ENCODE measurements at places on chromosomes 4 and X.

DNA sequence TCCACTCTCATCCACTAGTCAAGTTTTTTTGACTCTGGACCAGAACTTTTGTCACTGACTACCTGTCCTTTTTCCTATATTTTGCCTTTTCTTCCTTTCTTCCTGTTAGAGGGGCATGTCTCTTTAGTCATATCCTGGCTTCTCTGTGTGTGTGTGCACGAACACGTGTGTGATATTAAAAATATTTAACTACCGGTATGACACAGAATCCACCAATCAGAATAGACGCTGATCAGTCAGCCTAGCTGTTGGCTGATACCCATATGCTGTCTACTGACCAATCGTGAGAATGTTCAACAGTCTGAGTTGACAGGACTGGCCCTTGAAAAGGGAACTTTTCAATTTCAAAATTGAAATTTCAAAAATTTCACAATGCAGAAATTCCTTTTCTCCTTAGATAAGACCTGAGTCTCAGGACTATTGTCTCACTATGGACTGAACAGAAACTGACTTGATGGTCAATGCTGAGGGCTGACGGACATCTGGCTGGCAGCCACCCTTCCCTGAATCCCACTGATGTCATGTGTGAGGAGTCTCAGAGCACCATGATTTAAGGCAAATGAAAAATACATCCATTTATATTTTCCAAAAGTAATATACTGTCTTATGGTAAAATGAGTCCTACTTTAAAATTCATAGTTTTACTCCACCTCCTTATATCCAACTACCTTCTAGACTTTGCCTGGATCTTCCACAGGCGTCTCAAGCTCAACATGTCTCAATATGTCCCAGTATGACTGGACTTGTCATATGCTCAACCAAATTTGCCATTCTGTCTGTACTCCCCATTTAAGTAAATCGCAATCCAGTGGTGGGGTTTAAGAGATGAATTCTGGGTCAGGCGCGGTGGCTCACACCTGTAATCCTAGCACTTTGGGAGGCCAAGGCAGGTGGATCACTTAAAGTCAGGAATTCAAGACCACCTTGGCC lies 78.0 kb downstream of the CHRNA9 start:
- DNase-seq, result no peak

DNA sequence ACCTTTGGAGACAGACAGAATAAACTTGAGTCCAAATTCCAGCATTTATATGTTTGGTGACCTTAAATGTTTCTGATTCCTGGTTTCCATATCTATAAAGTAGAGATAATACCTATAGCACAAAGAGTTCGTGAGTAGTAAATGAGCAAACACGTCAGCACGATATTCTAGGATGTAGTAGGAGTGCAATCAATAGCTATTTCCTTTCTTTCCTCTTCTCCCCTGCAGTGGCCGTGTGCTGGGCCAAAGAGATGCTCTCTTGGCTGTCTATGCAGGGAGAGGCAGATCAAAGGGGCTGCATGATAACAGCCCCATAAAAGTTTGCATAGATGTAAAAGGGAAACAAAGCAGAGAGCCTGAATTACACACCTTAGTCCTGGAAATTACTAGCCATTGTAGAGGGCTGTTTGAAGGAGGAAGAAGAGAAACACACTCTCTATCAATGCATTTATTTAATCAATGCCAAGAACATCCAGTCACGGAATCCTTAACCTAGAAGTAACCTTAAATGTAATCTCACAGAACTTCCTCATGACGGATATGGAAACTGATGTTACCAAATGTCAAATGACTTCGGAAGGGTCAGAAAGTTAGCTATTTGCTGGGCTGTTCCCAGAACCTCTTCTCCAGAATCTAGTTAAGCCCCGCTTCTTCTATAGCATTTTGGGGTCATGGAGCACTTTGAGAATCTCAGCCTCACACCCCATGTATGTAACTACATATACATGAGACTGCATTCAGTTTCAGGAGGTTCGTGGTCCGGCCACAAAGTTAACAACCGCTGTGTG lies 35.5 kb upstream of the PLAC8 start:
- no peak for DNase-seq

- DNase-seq, result peak; percentile 71
Measured at GRCh38 chrX:19334945-19335626, 8.6 kb upstream of the PDHA1 start.

DNA sequence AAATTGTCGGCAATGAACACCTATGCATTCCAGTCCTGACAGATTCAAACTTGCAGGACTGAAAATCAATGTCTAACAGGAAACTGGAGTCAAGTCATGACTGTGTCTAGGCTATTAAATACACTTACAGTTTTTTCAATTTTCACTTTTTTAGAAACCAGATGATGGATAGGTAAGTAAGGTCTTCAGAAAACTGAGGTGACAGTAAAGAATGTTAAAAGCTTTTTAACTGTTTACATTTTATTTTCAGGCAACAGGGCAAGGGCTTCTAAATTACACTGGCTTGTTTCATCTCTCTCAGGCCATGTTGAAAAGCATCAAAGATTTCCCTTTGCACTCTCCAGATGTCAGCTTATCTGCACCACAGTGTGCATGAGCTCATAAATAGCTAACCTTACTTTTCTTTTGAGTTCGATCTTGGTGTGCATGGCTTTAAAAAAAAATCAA lies 65.2 kb downstream of the SEC24D start:
- DNase-seq, result no peak

DNA sequence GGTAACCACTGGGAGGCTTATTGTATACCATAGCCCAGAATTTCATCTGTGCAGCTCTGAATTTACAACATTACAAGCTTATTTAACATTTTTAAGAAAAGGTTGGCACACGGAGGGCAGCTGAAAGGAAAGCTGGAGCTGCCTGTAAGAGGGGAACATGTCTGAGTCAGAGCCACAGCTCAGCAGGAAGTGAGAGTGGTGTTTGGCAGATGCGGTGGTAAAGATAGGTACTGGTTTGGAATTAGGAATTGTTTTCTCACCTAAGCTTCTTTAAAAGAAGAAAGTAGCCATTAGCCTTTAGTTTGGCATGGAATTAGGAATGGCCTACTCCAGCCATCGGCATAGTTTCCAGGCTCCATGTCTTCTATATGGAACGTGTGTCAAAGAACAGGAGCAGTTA lies 172.5 kb upstream of the ANXA3 start:
- DNase-seq, result no peak

DNA sequence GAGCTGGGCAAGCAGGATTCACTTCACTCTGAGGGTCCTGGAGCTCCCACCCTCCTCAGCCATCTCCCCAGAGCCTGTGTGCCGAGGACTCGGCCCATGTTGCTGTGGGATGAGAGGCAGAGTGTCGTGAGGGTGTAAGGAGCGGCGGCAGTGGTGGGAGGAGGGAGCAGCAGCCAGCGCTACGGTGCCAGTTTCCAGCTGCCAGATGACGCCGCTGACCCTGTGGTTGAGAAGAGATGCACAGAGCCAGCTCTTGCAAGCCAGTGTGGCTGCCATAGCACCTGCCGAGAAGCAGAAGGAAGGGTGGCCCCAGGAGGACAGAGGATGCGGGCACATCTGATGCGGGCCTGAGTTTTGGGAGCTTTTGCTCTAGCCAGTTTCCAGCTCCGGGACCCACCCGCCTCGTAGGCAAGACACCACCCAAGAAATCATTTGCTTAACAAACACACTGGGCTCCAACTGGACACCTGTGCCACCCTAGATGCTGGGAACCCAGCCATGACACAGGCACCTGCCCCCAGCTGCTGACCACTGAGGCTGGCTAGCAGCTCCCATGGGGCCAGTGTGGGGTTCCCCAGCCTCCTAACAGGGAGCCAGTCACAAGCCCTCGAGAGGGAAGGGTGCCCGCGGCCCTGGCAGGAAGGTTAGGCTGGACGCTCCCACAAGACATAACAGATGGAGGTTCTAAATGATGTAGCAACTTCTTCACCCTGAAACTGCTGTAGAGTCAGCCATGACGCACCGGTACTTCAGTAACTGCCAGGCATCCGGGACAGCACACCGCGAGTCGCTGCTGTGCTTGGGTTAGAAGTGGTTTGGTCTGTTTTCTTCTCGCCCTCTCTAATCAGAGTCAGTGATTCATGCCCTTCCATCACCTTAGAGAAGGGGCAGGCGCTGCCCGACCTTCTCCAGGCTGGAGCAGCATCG lies 8.9 kb downstream of the MSANTD1 start:
- DNase-seq, result no peak

GRCh38 chrX:15336023-15336413 lies 695 bp upstream of the PIGA start:
- no peak for DNase-seq

GRCh38 chr4:149005191-149005590 lies 563.0 kb upstream of the NR3C2 start:
- no peak for DNase-seq

- DNase-seq, result no peak
Measured at GRCh38 chr4:112766422-112766821, 129.5 kb downstream of the LARP7 start.

GRCh38 chr4:71518283-71518989 lies 179.6 kb downstream of the SLC4A4 start:
- DNase-seq, result no peak

GRCh38 chr4:6264225-6264540 lies 5.5 kb upstream of the WFS1 start:
- DNase-seq, result no peak

DNA sequence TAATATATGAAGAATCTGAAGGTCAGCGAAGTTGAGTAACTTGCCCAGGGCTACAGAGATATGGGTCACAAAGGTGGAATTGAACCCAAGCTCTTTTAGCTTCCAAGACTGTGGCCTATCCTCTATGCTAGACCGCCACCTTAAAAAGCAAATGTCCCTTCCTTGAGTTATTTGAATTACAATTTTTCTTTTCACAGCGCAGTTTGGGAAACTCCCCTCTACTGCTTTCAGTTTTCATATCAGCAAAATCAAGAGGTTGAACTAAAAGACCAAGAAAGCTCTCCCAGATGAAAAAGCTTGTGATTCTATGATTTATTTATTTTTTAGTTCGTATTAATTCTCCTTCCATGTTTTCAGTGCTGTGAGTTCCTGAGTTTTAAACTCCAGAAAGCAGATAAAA lies 174.5 kb upstream of the C1QTNF7 start:
- DNase-seq, result no peak

DNA sequence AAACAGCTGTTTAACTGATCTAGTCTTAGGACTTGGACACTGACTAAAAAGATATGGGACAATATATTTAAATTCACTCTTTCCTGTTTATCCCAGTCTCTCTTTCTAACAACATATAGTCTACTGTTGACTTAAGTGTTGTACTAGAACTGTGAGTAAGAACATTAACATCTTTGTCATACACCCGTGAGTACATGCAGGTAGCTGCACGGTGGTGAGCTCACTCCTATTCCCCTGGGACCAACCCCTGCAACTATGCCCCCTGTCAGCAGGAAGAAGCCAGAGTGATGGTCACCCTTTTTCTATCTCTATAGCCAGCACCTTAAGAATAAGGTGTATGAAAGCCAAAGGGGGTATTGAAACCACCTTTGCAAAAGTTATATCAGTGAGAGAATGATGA lies 17.6 kb downstream of the TBL1X start:
- no peak for DNase-seq

DNA sequence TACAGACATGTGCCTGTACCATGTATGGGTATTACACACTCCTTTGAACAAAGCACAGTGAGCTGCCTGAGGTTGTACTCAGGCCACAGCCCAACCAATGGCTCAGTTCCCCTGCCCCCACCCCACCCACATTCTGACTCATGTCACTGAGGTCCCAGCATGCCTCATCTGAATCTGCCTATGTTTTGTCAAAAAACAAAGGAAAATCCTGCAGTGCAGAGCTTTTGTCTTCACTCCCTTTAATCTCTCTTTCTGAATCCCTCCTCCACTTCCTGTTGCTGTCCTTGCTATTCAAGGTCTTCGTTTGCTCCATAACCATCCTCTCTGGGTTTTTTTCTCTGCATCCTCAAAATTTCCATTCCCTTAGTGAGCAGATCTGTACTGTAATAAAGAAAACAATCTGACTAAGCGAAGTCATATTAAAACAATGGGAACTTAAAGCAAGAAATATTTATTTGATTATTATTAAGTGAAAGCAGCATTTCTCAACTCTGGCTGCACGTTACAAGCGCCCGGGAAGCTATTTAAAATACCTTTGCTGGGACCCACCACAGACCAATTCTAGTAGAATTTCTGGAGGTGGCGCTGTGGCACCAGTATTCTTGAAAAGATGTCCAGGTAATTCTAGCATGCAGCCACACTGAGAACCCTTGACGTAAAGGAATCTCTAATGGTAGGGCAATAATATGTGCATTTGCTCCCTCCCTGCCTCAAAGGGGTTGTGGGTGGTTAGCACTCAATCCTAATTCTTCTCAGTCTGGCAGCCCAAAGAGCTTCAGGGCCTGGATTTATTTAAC lies 8.7 kb downstream of the GUCY2F start:
- peak; percentile 2 for DNase-seq

- DNase-seq, result no peak
Measured at GRCh38 chr4:147361726-147362125, 119.2 kb upstream of the EDNRA start.

- no peak for DNase-seq
Measured at GRCh38 chr4:69120870-69121269, 24.6 kb downstream of the UGT2B7 start.
